Hematopoietic multipotent progenitor cell treated with erythropoietin and hydrocortisone succinate and interleukin-3 and kit ligand, for 8 days (in vitro differentiated cells): ENCODE measurements at places on chromosomes 1 and 21.

- no peak for DNase-seq
Measured at GRCh38 chr1:50656931-50657330, 233.7 kb upstream of the DMRTA2 start.

- no peak for DNase-seq
Measured at GRCh38 chr1:30742963-30743559, 14.5 kb downstream of the LAPTM5 start.

GRCh38 chr1:201690528-201690927 is 138.4 kb upstream of the IPO9 start:
- DNase-seq = no peak

DNA sequence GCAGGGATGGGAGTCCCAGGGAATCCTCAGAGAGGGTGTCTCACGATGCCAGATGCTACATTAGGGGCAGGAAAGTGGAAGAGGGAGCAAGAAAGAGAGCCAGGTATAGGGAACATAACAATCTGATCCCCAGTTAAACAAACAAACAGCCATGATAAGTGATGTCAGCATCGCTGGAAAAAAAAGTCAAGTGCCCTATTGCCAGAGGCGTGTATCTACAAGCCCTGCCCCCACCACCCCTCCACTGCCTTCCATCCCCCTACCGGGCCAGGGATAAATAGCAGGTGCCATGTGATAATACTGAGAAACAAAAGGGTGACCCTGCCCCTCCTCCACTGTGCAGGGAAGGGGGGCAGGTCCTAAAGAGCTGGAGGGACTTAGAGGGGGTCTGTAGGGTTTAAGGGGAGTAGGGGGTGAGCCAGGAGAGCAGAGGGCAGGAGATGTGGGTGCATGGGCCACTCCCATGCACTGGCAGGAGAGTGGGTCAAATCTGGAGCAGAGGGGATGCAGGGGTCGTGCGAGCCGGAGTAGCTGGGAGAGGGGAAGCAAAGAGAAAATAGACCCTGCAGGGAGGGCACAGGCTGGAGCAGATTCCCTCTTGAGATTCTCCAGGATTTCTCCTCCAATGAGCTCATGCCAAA is 3.4 kb downstream of the SLC26A9 start:
- DNase-seq = peak; percentile 32

GRCh38 chr1:236421022-236421421 is 26.9 kb downstream of the EDARADD start:
- peak; percentile 28 for DNase-seq

GRCh38 chr1:219533280-219533679 is 79.6 kb downstream of the ZC3H11B start:
- no peak for DNase-seq

DNA sequence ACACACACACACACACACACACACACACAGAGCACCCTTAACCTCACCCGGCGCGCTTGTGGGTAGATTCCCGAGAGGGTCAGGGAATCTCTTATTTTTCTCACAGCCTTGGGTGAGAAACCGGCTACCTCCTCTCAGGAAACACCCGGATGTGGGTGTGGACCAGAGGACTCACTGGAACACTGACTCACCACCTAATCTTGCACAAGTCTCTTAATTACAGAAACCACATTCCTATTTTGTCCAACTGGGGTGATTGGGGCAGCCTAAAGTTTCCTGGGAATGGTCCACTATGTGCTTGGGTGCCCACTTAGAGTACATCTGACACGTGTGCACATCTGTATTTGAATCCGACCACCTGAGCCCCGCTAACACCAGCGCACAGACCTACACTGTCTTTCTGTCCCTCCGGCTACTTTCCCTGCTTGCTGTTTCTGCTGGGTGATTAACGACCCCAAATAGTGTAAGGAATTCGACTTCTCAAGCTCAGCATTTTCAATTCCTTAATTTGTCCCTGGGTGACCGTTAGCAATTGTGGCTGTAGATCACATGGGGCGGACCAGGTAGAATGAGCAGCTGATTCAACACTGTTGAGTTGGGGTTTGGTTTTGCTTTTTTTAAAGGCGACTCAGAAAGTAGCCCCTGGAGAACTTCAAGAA is 14.0 kb upstream of the TBX15 start:
- peak; percentile 19 for DNase-seq

GRCh38 chr1:39490596-39491145 is 765 bp upstream of the BMP8A start:
- DNase-seq = no peak

- no peak for DNase-seq
Measured at GRCh38 chr1:60090655-60091054, 17.1 kb upstream of the C1orf87 start.

- no peak for DNase-seq
Measured at GRCh38 chr1:6351480-6352137, 42.0 kb downstream of the ACOT7 start.

DNA sequence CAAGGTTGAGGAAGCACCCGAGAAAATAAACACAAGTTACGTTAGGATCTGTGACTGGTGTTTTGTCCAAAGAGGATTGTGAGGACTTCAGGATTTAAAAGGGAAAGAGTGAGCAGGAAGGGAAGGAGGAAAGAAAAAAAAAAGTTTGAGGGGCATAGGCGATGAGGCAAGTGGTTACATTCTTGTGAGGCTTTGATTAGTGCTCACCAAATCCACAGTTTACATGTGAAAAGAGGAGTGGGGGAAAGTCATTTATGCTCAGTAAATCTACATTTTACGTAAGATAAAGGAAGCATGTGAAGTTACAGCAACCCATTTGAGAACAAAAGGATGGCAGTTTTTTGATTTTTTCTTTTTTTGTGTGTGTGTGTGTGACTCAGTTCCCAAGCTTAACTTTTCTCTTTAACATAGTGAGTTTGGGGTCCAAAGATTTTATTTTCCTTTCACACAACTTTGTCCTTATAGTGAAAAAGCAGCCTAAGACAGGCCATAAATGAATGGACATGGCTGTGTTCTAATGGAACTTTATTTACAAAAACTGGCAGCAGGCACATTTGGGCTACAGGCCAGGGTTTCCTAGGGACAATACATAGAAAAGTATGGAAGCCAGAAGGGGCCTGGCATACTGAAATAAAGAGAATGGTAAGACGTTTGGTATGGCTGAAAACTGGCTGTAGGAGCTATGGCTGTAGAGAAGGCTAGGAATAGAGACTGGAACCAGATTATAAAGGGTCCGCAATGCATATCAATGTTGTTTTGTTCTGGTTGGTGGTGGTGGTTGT is 121.7 kb downstream of the FGGY start:
- no peak for DNase-seq

GRCh38 chr1:208652296-208653160 is 408.3 kb upstream of the PLXNA2 start:
- DNase-seq = peak; percentile 44

DNA sequence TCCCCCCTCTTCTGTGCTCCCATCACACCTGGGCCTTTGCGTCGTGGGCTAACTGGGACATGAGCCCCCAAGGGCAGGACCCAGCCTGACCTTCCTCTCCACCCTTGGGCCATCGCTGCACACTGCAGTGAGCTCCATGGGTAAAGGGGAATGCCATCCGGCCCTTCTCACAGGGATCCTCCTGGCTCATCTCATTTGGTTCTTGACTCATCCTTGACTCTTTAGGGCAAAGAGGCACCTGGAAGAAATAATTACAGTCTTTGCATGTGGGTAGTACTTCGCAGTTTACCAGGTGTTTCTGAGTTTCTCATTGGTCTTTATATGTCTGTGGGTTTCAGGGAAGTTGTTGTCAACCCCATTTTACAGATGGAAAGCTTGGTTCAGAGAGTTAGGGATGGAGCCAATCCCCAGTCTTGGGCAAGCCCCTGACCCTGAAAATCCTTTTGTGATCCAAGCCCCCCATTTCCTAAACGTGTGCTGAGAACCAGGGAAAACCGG is 59.3 kb upstream of the ID3 start:
- DNase-seq = no peak
